NCI-H1694 treated with DMSO at 0.1 percent for 48 hours (cell line): ENCODE measurements at places on chromosomes 2 and 18.

GRCh38 chr2:236879416-236879963 is 206.2 kb upstream of the COPS8 start:
- DNase-seq = no peak

GRCh38 chr2:54657664-54658083 is 65.8 kb upstream of the EML6 start:
- DNase-seq = no peak

- no peak for DNase-seq
Observed at GRCh38 chr2:43083710-43084698, 142.4 kb downstream of the ZFP36L2 start.

DNA sequence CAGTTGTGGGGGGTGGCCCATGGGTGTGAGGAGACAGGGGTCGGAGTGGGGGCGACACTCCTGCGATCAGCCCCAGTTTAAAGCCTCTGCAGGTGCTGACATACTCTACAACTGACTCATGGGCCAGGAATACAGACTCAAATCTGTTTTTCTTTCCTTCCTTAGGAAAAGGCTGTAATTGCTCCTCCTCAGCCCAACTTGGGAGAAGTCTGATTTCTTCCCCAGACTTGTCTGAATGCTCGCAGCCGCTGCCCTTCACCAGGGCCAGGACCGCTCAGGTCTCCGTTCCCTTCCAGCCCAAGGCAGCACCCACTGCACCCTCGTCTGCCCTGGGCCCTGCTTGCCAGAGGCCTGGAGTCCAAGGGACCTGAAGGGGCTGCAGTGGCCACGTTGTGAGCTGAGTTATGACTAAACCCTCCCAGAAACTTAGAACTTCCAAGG is 41.3 kb downstream of the RHOB start:
- no peak for DNase-seq

DNA sequence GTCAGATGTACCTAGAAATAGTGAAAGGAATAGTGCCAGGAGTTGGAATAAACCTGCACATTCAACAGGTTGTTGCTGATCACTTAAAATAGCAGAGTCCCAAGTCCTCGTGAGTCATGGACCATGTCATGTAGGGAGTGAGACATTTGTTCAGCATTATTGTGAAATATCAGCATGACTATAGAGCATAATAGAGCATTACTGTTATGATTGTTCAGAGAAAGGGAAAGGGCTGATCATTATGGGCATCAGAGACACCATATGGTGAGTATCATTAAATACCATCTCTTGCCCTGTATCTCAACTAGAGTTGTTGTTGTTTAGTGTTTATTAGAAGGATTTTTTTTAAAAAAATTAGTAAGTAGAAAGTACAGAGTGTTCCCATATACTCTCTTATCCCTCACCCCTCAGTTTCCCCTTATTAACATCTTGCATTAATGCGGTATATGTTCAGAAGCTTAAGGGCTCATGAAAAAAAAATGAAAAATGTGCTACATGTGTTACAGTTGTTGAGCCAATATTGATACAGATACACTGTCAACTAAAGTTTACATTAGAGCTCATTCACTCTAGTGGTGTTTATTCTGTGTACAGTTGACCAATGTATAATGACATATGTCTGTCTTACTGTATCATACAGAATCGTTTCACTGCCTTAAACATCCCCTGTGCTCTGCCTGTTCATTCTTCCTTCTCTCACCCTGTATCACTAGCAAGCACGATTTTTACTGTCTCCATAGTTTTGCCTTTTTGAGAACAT is 5.7 kb downstream of the ELAC1 start:
- no peak for DNase-seq

- peak; percentile 40 for DNase-seq
Observed at GRCh38 chr18:62186499-62186773, 420 bp downstream of the PIGN start.

GRCh38 chr2:188870289-188870688 is 103.9 kb upstream of the COL3A1 start:
- no peak for DNase-seq
